GM04503 (cell line): ENCODE measurements at places on chromosomes 12 and 14.

GRCh38 chr12:49094160-49094974 is at the start of gene DHH:
TSS of gene DHH (minus strand) at chr12:49094801. CDS start at chr12:49094512, 289 bp downstream.
- DNase-seq, result no peak

GRCh38 chr12:5748027-5748426 is 197.0 kb downstream of the ANO2 start:
- DNase-seq, result no peak

GRCh38 chr14:56474419-56475022 is 105.1 kb upstream of the TMEM260 start:
- DNase-seq, result no peak

GRCh38 chr12:117105902-117106301 is 6.7 kb upstream of the TESC start:
- no peak for DNase-seq

- DNase-seq, result no peak
Measured at GRCh38 chr14:100764471-100765115, 37.9 kb downstream of the DLK1 start.

- DNase-seq, result no peak
Measured at GRCh38 chr14:91142214-91142668, 28.4 kb downstream of the DGLUCY start.

DNA sequence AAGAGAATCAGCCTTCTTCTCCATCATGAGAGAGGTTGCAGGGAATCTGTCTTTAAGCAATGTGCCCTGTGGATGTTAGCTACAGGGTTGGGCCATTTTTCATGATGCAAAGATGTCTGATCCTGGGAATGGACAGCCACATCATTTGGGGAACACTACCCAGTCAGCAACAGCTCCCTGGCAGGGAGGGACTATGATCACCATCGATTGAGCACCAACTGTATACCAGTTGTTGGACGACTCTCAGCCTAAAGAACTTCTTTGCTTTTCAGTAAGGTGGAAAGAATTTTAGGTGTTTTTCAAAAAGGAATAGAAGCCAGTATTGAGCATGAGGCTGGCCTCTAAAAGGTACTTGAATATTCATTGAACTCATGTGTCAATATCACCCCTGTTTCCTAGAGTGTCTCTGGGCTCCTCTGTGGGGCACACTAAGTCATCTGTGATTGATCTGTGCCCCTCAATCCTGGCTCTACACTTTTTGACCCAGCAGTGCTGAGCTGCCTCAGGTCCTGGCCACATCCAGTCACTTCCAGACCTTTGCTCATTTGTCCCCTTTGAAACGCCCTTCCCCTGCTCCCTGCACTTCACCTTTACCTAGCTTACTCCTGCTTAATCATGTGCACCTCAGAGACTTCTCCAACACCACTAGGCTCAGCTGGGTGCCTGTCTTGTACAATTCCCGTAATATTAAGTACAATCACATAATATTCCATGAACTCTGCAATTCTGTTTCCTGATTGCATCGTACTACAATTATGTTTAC is 2.2 kb upstream of the CLMN start:
- DNase-seq, result no peak

DNA sequence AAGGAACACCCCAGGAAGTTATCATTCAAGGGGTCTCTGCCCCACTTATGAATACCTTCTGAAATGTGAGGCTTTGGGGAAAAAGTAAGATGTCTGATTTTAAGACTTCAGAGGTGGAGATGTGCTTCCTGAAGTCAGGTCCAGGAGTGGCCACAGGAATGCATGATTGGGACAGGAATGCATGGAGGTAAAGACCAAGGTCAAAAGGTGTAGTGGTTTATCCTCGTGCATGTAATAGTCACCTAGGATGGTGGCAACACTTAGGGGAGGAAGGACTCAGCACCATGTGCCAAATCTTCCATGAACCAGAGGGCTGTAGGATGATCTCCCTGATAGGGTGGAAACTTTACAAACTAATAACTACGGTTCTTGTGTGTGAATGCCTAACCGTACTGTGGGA is 217.3 kb downstream of the C12orf75 start:
- no peak for DNase-seq

GRCh38 chr14:45757655-45758054 is 504.7 kb upstream of the MIS18BP1 start:
- DNase-seq, result no peak

- no peak for DNase-seq
Measured at GRCh38 chr12:94707892-94708291, 57.5 kb upstream of the TMCC3 start.
